ENCODE measurements at places on chromosomes 2 and 18.

- no peak for DNase-seq
These were observed 64.2 kb upstream of the TMEM17 start for GRCh38 chr2:62569907-62570841.

DNA sequence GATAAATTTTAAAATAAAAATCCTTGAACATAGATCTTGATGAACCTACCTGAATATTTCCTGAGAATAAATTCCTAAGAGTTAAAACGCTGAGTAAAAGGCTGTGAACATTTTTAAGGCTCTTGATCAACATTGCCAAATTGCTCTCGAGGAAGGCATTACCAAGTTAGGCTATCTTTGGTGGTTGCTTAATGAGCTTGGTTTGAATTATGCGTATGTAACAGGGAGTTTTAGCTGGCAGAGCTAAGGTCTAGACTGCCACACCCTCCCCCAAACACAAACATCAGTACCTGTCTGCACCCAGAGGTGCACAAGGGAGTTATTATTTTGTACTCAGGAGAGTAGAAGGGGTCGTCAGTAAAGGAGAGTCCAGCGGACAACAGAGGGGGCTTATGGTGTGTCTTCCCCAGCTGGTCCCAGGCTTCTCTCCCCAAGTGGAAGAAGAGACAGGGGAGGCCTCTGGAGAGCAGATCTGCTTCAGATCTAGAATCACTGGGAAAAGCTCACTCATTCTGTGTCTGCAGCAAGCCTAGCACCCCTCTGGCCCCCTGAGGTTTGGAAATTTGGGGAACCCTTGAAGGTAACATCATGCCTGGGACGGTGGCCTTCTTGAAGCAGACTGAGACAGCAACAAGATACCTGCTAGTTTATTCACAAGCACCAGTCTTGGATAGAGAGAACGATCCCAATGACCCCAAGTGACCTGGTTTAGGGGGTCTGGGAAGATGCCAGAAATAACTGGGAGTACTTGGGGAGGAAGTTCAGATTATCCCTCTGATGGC lies 197.2 kb upstream of the ID2 start:
- no peak for DNase-seq

DNA sequence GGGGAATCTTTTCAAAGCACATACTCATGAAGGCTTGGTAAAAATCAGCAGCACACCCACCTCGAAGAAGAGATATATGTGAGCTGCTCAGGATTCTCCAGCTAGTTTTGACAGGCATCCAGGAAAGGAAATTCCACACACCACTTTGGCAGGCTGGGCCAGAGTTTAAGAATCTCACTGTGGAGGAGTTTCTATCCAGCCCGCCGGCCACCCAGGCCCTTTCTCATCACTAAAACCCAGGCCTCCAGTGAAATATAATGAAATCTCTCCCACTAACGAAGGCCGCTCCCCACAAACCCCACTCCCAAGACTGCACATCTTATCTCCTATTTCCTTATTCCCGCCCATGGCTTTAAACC lies 202.0 kb downstream of the GLI2 start:
- no peak for DNase-seq

DNA sequence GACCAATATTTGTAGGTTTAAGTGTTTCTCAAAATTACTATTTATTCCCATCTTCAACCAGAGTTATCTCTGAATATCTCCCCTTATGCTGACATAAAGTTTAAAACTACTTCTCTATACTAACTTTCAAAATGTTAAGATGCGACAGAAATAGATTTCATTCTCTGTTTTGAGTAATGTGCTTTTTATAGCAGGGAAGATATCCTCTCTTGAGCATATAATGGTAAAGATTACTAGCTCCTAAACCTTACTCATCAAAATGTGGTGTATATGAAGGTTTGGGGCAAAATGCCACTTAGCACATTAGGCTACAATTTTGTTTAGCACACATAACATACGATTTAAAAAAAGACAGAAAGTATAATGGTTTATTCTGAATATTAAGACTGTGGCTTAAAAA lies 54.4 kb downstream of the CWC22 start:
- no peak for DNase-seq

- DNase-seq = no peak
These were observed 53.8 kb upstream of the TUBA3E start for GRCh38 chr2:130251873-130252620.

DNA sequence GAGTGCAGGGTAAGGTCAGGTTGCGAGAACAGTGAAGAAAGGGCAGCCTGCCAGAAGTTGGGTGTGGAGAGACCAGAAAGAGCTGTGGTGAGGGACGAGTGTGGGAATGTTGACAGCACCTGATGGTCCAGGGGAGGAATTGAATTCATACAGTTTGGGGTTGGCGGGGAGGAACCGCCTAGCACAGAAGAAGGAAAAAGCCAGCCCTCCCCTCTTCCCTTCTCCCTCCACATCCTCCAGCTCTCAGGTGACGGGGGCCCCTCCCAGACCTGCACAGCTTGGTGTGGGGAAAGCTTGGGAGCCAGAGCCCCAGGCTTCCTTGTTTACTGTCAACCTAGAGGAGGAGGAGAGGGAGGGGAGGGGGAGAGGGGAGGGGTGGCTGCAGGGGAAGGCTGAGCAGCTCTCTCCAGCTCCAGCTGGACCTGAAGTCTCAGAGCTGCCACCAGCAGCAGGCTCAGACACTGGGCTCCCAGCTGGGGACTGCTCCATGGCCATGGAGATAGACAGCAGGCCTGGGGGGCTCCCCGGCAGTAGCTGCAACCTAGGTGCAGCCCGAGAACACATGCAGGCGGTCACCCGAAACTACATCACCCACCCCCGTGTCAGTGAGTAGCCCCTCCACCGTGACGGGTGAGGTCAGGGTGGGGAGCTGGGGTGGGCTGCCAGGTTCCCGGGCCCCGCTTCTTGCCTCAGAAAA lies at the start of gene ATP6V1B1:
TSS of gene ATP6V1B1 (plus strand) at position 433 of the 697 bp plus-strand sequence. CDS start at position 488, 55 bp downstream.
- DNase-seq = no peak

GRCh38 chr2:203432811-203433210 lies 102.3 kb downstream of the RAPH1 start:
- no peak for DNase-seq

DNA sequence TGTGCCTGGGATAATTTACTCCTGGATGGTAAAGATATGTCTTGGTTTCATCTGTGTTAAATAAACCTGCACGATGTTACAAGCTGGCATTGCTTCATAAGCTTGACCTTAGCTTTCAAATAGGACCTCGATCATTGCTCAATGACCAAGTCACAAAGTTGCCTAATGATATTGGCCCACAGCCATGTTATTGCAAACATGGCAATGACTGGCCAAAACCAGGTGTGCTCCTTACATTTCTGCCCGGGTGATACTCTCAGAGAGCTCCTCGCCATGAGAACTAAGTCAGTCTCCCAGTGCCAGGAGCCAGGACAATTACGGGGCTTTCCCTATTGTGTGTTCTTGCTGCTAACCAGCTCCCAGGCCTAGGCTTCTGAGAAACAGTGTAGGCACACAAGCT lies 72.5 kb upstream of the CYP1B1 start:
- DNase-seq = peak; percentile 83

DNA sequence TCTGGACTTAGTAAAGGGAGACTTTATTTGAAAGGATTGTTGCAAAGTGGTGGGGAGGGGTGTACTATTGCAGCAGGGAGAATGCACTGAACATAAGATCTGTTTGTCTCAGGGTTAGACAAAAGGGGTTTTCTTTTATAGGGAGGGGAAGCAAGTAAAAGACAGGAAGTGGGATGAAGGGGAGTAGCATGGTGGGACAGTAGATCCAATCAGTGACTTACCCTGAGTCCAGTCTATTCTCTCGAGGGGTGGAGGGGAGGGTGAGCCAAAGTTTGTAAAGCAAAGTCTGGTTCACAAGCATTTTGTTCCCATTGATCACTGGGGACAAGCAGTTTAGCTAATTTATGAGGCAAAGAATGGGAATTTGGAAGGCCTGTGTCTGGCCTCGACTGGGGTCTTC lies 35.0 kb upstream of the CYP27C1 start:
- no peak for DNase-seq

DNA sequence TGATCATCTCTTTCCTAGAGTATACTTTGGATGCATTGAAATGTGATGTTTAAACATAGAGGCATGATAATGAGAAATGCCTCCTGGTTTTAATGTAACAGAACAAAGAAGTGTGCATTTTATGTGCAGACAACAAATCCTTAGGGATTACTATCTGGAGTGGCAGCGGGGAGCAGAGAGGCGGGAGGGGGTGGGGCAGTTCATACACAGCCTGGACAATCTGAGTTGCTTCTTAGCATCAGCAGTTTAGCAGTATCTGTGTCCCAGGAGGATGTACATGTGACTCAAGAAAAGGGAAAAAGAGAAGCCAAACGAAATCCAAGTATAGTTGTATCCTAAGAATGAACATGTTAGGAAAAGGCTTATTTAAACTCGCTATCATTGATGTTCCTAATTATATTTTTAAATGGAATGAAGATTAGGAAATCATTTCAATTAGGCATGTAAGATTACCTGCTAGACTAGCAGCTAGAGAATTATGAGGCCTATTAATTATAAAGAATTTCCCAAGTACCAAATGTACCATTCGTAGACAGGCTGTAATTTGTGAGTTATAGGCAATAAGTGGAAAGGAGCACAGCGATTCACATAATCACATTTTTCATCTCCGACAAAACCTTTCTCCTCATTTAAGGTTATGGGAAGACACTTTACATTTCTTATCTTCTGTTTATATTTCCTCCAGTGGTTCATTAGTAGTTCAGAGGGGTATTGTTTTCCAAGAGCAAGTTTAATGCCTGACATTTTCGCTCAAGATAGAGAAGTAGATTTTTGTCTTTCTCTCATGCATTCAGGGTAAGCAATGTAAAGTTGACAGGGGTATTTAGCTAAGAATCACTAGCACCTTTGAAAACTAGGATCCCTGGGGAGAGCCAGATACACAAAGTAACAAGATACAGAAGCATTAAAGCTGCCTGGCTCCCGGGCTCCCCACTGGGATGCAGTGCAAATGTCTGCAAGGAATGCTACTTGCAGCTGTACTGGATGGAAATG lies 141.3 kb upstream of the NOSTRIN start:
- DNase-seq = no peak

- DNase-seq = no peak
These were observed 209.5 kb downstream of the UBE2E3 start for GRCh38 chr2:181189951-181190350.

DNA sequence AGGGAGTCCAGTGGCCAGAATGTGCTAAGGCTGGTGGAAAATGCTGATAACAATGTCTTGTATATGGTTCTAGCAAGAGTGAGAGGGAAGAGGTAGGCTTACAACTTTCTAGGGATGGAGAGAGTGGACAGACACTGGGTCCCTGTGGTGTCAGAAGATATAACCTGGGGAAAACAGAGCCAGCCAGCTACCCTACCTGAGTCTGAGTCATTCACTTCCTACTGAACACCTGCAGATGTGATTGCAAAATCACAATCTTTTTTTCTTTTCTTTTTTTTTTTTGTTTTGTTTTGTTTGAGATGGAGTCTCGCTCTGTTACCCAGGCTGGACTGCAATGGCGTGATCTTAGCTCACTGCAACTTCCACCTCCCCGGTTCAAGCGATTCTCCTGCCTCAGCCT lies 7.3 kb downstream of the TET3 start:
- DNase-seq = no peak

DNA sequence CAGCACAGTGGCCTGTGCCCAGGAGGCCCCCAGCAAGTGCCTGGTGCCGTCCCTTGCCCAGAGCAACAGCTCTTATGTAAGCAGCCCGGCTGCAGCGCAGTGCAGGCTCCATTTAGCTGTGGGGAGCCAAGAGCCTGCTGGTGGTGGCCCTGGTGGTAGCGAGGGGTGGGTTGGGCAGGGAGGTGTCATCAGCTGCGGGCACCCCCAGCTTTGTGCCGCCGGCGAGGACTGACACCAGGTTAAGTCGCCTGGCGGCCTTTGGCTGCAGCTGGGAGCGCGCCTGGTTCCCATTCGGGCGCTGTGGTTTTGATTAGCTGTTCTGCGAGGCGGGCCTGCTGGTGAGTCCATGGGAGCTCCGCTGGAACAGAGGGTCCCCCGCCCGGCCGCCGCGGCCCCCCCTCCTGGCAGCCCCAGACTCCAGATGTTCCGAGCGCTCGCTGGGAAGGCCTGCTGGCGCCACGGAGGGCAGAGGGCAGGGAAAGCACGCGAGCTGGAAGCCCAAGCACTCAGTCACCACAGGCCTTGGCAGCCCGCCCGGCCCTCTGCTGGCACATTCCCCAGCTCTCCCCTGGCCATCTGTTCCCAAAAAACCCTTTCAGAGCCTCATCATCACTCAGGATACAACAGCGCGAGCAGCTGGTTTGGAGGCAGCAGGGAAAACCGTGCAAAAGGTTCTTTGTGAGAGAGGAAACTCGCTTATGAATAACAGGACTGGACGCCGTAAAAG lies 18.4 kb downstream of the ATOH8 start:
- DNase-seq = peak; percentile 85

- DNase-seq = no peak
These were observed 36.1 kb downstream of the PPP4R1 start for GRCh38 chr18:9578306-9578705.

DNA sequence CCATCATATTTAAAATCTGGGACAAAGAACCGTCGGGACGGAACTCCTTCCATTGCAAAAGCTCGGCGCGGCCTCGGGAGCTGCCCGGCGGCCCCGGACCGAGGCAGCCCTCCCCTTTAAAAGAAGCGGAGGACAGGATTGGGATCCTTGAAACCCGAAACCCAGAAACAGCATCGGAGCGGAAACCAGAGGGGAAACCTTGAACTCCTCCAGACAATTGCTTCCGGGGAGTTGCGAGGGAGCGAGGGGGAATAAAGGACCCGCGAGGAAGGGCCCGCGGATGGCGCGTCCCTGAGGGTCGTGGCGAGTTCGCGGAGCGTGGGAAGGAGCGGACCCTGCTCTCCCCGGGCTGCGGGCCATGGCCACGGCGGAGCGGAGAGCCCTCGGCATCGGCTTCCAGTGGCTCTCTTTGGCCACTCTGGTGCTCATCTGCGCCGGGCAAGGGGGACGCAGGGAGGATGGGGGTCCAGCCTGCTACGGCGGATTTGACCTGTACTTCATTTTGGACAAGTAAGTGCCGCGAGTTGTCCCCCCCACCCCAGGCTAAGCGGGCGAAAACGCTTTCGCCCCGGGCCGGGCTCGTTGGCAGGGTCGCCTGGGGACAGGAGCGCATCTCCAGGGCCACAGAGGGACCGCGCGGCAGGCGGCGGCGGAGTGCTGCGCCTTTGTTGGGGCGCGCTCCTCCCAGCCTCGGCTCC lies at the start of gene ANTXR1:
TSS of gene ANTXR1 (plus strand) at position 38 of the 698 bp plus-strand sequence. CDS start at position 359, 321 bp downstream.
- DNase-seq = peak; percentile 9

DNA sequence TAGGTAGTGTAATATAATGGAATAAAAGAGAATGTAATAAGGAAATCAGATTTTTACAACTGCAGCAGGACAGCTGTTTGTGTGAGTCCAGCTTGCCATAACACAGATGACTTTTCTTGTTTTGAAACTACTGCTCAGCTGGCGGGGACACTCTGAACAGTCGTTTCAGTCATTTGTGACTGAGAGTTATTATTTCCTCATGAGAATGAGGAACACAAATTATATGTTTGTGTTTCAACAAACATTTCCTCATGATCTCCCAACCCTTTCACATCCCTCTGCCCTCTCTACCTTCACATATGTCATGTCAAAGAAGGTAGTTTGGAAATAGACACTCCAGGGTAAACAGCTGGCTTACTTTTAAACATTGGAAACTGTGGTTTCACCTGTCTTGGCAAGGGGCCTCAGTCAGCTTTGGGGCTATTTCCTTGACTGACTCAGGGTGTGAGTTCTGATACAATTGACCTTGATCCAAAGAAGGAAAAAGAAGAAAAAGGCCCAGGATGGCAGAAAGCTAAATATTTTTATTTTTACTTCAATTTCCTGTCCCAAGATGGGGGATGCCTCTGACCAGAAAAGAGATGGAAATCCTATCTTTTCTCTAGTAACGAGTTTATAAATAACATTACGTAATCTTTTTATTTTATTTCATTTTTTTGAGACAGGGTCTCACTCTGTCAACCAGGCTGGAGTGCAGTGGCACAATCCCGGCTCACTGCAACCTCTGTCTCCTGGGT lies 593 bp downstream of the SP140L start:
- DNase-seq = peak; percentile 83
